ENCODE measurements at places on chromosomes 4 and X. TPM values are rescaled to one million over a fixed set of nuclear protein-coding genes. Genes with fewer than 3 reads are reported as not detected.

The PRDM8 gene
- polyA plus RNA-seq, result 44.4 TPM

The RHOXF1 gene
- polyA plus RNA-seq, result 3.3 TPM

The NCBP2L gene
- polyA plus RNA-seq, result not detected

The TCP11X2 gene
- polyA plus RNA-seq, result 0.74 TPM

The COX7B2 gene
- not detected for polyA plus RNA-seq
